ENCODE measurements at places on chromosomes 13 and 19.

GRCh38 chr13:51551416-51551815, 32.8 kb upstream of the WDFY2 start:
- no peak for DNase-seq

- no peak for DNase-seq
Observed at GRCh38 chr13:68439817-68440216, 1209.7 kb upstream of the PCDH9 start.

DNA sequence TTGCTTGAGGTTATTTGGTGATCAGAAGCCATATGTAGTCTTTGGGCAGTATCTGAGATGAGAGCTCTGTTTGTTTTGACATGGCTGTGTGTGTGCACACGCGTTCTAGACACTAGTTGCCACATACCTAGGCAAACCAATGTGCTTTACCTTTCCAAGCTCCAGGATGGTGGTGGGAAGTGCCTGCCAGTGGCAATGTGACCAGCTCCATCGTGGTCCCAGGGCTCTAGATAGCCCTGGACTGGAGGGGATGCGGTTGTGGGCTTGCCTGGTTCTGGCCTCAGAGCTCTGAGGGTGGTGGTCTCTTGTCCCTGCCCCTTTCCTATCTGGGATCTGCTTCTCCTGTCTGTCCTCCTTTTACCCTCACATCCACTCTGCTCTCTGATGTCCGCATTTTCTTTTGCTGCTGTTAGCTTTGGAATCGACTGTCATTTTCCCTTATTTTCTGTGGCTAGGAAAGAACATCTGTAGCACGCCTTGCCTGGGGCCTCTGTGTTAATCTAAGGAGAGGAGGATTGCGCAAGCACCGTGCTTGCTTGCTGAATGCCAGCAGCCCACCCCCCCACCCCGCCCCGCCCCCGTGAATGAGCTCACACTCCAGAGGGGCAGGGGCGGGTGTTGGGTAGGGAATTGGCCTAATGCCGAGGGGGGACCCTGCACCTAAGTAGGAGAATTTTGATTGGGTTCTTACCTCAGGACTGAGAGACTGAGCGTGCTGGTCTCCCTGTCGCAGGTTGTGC, 89.5 kb downstream of the ARHGEF7 start:
- DNase-seq: no peak

- no peak for DNase-seq
Observed at GRCh38 chr13:49086722-49087121, 111.0 kb downstream of the FNDC3A start.

- DNase-seq: no peak
Observed at GRCh38 chr19:1768918-1769644, 15.8 kb downstream of the ONECUT3 start.

DNA sequence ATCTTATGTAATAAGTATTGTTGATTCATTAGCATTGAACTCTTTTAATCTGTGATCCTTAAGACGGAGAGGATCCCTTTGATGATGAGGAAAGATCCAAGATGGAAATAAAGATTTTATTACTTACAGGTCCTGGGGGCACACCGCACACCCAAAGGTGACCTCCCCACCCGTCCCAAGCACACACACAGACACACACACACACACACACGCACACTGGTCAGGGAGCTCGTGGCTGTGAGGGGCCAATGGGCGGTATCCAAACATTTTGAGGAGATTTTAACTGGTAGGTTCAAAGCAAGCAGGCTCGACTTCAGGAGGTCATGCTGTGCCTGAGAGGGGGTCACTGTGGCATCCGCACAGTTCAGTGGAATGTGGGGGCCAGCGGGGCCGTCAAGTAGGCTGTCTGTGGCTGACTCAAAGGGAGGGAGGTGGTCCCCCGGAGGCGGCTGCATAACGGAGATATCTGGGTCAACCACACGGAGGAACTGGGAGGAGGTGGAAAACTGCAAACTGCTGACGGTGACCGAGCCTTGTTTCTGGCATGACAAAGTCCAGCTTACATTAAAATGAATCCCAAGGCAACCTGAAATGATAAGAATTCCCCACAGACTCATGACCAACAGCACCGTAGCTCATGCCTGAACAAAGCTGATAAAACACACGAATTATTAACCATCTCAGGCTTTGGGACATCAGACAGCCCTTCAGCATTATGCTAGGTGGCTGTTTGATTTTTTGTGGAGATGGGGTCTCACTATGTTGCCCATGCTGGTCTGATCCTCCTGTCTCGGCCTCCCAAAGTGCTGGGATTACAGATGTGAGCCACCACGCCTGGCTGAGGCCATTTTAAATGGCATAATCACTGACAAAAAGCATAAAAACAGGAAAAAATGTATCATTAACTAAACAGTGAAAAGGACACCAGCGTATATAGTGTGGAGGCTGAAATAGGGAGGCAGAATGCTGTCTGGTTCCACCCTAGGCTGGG, 20.9 kb upstream of the SIGLEC11 start:
- DNase-seq: no peak
